ENCODE measurements at places on chromosomes 16 and 17. TPM values are rescaled to one million over a fixed set of nuclear protein-coding genes. Genes with fewer than 3 reads are reported as not detected.

Gene BCL6B
- total RNA-seq: 14.0 TPM

Gene UTS2R
- total RNA-seq: 0.76 TPM

Gene ABI3
- 6.3 TPM for total RNA-seq

Gene ITGA2B
- total RNA-seq: 0.78 TPM

Gene GNG13
- total RNA-seq: not detected

Gene RGS9
- total RNA-seq: 2.8 TPM

Gene MYH1
- total RNA-seq: not detected

All from Right ventricle myocardium inferior (tissue), 1 donor.